ENCODE measurements at places on chromosomes 3 and 15. TPM values are rescaled to one million over a fixed set of nuclear protein-coding genes. Genes with fewer than 3 reads are reported as not detected.

The MCTP2 gene
- 0.58 TPM for total RNA-seq

The GLDN gene
- total RNA-seq = 1.2 TPM

The CAMK2N2 gene
- not detected for total RNA-seq

The CCR9 gene
- total RNA-seq = not detected

The KCTD6 gene
- 8.7 TPM for total RNA-seq

The OR4F15 gene
- not detected for total RNA-seq

The GP5 gene
- total RNA-seq = 1.1 TPM

The P3H2 gene
- 56.0 TPM for total RNA-seq

The SERINC4 gene
- not detected for total RNA-seq

The PAQR5 gene
- 0.58 TPM for total RNA-seq
